WTC11 (cell line): ENCODE measurements at places on chromosomes 11 and 22. TPM values are rescaled to one million over a fixed set of nuclear protein-coding genes. Genes with fewer than 3 reads are reported as not detected.

GRCh38 chr11:113286509-113287497 lies 27.6 kb upstream of the TTC12 start:
- H3K36me3 ChIP-seq: no peaks in the 10 kb centered on the region
- DNase-seq: no peak
- H3K27me3 ChIP-seq: no peaks in the 10 kb centered on the region; the same call in 1 of the 2 replicates
- H3K27ac ChIP-seq: no peak overlapping the region
- H3K4me1 ChIP-seq: no peaks in the 10 kb centered on the region

DNA sequence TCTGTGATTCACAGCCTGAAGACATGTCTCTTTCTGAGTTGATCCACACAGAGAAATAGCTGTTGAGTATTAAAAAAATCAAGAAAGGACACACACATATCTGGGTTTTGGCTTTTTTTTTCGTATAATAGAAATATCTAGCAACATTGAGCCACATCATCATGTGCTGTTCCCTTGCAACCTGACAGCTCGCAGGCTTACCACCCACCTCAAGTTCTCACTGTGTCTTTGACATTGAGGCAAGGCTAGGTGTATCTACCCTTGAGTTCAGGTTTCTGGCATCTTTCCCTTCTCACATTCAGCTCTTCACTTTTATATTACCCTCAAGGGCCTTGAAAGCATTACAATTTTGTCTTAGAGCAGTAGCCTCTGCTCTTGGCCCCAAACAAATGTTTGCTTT lies 490.3 kb upstream of the KIRREL3 start:
- DNase-seq: no peak
- no peak overlapping the region for H3K4me3 ChIP-seq
- H3K4me1 ChIP-seq: no peaks in the 10 kb centered on the region
- peaks cover 16% of the 10 kb centered on the region for H3K36me3 ChIP-seq

GRCh38 chr11:134679592-134679991 lies 267.6 kb upstream of the B3GAT1 start:
- H3K4me1 ChIP-seq: no peaks in the 10 kb centered on the region
- H3K36me3 ChIP-seq: no peaks in the 10 kb centered on the region
- H3K4me3 ChIP-seq: no peak overlapping the region
- DNase-seq: no peak
- H3K27ac ChIP-seq: no peak overlapping the region
- H3K27me3 ChIP-seq: no peaks in the 10 kb centered on the region

- no peak overlapping the region for H3K27ac ChIP-seq
- no peaks in the 10 kb centered on the region for H3K36me3 ChIP-seq
- no peak overlapping the region for H3K4me3 ChIP-seq
- H3K4me1 ChIP-seq: peaks cover 31% of the 10 kb centered on the region
- H3K27me3 ChIP-seq: no peaks in the 10 kb centered on the region
Observed at GRCh38 chr11:116033931-116034553, 529.8 kb upstream of the CADM1 start.

DNA sequence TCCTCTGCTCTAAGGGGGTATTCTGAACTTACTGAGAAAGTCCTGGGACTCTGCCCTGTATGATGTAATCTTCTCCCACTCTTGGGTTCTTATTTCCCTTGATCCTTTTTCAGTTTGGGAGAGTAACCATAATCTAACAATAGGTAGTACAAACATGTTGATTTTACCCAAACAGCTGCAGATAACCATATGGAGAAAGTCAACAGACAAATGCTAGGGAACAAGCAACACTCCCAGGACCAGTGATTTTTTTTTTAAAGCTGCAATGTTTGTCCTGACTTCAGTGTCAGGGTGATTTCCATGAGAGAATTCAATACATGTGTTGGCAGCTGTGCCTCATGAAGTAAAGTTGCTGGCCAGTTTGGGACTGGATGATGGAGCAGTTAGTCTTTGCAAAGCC lies 156.5 kb downstream of the FCHSD2 start:
- no peak for DNase-seq
- no peaks in the 10 kb centered on the region for H3K36me3 ChIP-seq
- no peak overlapping the region for H3K27ac ChIP-seq
- H3K27me3 ChIP-seq: no peaks in the 10 kb centered on the region

GRCh38 chr22:21682385-21683175 lies 16.8 kb downstream of the PPIL2 start:
- no peaks in the 10 kb centered on the region for H3K4me1 ChIP-seq
- H3K4me3 ChIP-seq: no peak overlapping the region
- no peaks in the 10 kb centered on the region for H3K27me3 ChIP-seq
- H3K27ac ChIP-seq: 0 out of 2 replicates have a peak overlapping the region, but pooled peaks have one; percentile 27
- no peak for DNase-seq
- H3K36me3 ChIP-seq: peaks cover 27% of the 10 kb centered on the region

GRCh38 chr11:71165771-71166170 lies 86.6 kb downstream of the SHANK2 start:
- peaks cover 30% of the 10 kb centered on the region for H3K36me3 ChIP-seq
- H3K4me1 ChIP-seq: peaks cover 16% of the 10 kb centered on the region
- H3K4me3 ChIP-seq: no peak overlapping the region
- H3K27me3 ChIP-seq: no peaks in the 10 kb centered on the region

GRCh38 chr11:111312076-111312475 lies 13.7 kb downstream of the POU2AF3 start:
- H3K27ac ChIP-seq: no peak overlapping the region
- H3K4me1 ChIP-seq: 0 out of 2 replicates have a peak, but pooled peaks cover 2% of the 10 kb centered on the region
- H3K4me3 ChIP-seq: no peak overlapping the region
- H3K27me3 ChIP-seq: no peaks in the 10 kb centered on the region; the same call in 1 of the 2 replicates
- no peaks in the 10 kb centered on the region for H3K36me3 ChIP-seq

GRCh38 chr22:31944700-31945442 lies 536 bp downstream of the YWHAH start:
- peaks cover 10% of the 10 kb centered on the region for H3K4me1 ChIP-seq
- peaks cover 22% of the 10 kb centered on the region for H3K36me3 ChIP-seq
- H3K27ac ChIP-seq: no peak overlapping the region
- peaks cover 10% of the 10 kb centered on the region for H3K27me3 ChIP-seq
- peak; percentile 48 for DNase-seq

DNA sequence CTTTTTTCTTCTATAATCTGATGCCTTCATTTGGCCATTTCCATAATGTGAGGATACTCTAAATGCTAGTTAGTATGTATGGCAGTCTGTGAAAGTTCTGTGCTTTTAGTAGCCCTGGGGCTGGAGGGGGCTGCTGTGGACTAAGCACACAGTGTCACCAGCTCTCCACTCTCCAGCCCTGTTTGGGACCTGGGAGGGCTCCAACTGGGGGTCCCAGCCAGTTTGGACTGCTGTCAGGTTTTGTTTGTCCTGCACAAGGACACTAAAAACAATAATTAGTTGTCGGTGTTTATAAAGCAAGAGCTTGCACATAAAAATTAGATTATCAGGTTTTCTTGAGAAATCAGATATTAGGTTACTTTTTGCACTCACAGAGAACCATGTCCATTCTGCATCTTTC lies 103.1 kb downstream of the LDLRAD3 start:
- peaks cover 36% of the 10 kb centered on the region for H3K4me1 ChIP-seq
- no peaks in the 10 kb centered on the region for H3K27me3 ChIP-seq
- H3K4me3 ChIP-seq: no peak overlapping the region
- no peak overlapping the region for H3K27ac ChIP-seq
- no peak for DNase-seq

- no peaks in the 10 kb centered on the region; the same call in 1 of the 2 replicates for H3K27me3 ChIP-seq
- no peaks in the 10 kb centered on the region for H3K36me3 ChIP-seq
- no peak overlapping the region for H3K4me3 ChIP-seq
Observed at GRCh38 chr11:133723056-133723455, 122.3 kb downstream of the SPATA19 start.

DNA sequence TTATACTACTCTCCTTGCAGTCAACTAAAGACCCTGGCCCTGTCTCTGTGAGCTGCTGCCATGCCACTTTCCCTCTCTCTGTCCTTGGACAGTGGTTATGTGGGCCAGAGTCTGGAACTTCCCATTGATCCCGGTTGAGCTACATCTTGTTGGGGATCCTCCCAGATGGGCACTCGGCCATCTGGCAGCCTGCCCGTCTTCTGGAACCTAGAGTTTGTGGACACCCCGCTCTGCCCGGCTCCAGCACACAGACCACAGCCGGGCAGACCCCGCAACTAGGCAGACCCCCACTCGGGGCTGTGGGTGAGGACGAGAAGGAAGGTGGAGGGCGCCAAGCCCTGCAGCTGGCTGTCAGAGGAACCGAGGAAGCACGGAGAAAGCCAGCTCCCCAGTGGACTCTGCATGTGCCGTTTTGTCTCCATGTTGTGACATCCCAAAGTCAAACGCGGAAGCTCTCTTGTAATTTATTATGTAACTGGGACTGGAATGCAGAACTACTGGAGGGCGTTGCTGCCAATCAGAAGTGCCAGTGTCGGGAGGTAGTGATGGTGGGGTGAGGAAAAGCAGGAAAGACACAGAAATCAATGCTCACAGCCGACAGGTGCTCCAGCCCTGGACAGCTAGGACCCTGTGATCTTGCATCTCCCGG lies 207.7 kb downstream of the CEP164 start:
- H3K27ac ChIP-seq: no peak overlapping the region
- DNase-seq: no peak
- H3K4me3 ChIP-seq: no peak overlapping the region
- H3K4me1 ChIP-seq: peaks cover 14% of the 10 kb centered on the region
- no peaks in the 10 kb centered on the region for H3K36me3 ChIP-seq

- H3K27me3 ChIP-seq: no peaks in the 10 kb centered on the region; the same call in none of the 2 replicates
- H3K4me1 ChIP-seq: peaks cover 6% of the 10 kb centered on the region
- H3K27ac ChIP-seq: no peak overlapping the region
- H3K36me3 ChIP-seq: no peaks in the 10 kb centered on the region
Observed at GRCh38 chr22:48101704-48102103, 1339.3 kb downstream of the TBC1D22A start.

DNA sequence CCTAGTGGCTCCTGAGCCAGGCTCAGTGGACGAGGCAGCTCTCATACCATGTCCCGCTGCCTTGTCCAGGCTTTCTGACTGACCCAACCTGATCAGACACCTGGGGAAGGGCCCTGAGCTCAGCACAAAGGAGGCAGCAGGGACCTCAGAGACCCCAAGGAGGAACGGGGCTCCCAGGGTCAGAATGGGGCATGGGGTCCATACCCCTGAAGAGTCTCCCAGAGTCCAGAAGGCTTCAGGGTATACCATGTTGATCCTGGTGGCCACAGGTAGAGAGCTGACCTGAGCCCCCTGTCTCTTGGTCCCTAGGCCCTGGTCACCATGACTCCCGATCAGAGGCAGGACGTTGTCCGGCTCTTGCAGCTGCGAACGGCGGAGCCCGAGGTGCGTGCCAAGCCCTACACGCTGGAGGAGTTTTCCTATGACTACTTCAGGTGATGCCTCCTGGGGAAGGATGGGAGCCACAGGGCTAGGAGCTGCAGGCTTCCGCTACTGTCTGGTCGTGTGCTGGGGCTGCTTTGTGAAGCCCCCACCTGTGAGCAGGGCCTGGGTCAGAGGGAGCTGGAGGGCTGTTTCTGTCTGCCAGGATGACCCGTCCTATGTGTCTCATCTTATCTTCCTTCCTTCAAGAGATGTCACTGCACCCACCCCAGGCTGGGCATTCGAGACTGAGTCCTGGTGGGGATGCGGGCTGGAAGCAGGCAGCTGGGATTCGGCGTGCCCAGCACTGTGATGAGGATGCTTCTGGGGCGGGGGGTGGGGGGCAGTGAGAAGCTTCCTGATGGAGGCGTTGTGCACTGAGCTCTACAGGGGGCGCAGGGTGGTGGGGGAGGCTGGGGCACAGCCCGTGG lies 74.2 kb downstream of the MYO7A start:
- H3K27me3 ChIP-seq: no peaks in the 10 kb centered on the region
- H3K4me3 ChIP-seq: no peak overlapping the region
- H3K4me1 ChIP-seq: peaks cover 4% of the 10 kb centered on the region; the same call in 1 of the 2 replicates

DNA sequence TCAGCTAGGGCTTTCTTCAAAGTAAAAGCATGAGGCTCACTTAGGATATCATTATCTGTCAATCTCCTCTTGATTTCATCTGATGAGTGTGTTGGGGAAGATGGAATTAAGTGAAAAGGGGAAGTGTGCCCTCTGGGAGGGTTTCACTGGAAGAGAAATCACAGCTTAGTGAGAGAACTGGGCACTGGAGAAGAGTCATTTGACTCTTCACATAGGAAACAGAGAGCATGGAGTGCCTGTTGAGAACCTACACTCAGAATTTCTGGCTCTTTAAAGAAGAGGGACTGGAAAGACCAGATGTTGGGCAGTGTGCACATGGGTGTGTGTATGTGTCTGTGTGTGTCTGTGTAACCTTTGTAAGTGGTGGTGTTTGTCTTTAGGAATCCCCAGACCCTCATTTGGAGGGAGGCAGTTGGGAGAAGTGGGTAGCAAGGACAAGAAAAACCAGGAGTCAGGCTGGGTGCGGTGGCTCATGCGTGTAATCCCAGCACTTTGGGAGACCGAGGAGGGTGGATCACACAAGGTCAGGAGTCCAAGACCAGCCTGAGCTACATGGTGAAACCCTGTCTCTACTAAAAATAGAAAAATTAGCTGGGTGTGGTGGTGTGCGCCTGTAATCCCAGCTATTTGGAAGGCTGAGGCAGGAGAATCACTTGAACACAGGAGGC lies 10.0 kb downstream of the STX3 start:
- H3K27me3 ChIP-seq: no peaks in the 10 kb centered on the region
- peak overlapping the region; percentile 43 for H3K27ac ChIP-seq
- H3K36me3 ChIP-seq: peaks cover 11% of the 10 kb centered on the region

DNA sequence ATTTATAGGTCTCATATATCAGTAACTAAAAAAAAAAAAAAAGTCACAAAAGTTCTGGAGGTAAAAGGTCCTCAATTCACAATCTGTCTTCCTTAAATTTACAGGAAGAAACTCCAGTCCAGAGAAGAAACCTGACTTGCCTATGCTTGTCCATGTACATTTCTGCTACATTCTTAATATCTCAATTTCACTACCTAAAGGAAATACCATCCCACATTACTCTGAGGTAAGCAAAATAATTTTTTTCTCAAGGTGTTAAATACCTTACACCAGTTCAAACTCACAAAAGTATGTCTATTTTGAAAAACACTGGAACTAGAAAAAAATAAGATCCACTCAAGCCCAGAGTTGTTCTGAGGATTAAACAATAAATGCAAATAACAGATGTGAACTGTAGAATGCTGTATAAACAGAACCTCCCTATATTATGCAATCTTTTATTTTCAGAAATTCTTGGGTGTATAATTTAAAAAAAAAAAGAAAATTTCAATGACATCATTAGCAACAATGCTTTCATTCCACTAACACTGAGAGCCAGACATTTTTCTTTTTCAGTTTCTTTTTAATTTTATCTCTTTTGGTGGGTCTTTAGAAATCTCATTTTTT lies 49.9 kb upstream of the GDPD4 start:
- no peaks in the 10 kb centered on the region for H3K27me3 ChIP-seq
- no peak overlapping the region for H3K27ac ChIP-seq
- no peak for DNase-seq
- H3K36me3 ChIP-seq: peaks cover 26% of the 10 kb centered on the region
- no peaks in the 10 kb centered on the region for H3K4me1 ChIP-seq

IL17REL gene
- total RNA-seq: 0.23 to 0.34 TPM (median 0.24 TPM) in 3 replicates

MMP10 gene
- not detected in 3 replicates for total RNA-seq

SNX32 gene
- total RNA-seq: 2.2 to 3.4 TPM (median 2.9 TPM) in 3 replicates

SHISAL1 gene
- total RNA-seq: 1.8 to 2.7 TPM (median 1.8 TPM) in 3 replicates

GGTLC2 gene
- total RNA-seq: not detected in 3 replicates

MYBPC3 gene
- total RNA-seq: 0.07 TPM in 2 of 3 replicates, not detected in the other

DCDC1 gene
- 0.22 to 0.25 TPM (median 0.25 TPM) in 3 replicates for total RNA-seq

OR4C46 gene
- not detected in 3 replicates for total RNA-seq

PANX3 gene
- total RNA-seq: not detected in 3 replicates

C11orf65 gene
- 0.83 to 1.1 TPM (median 0.85 TPM) in 3 replicates for total RNA-seq

PRR33 gene
- total RNA-seq: not detected in 3 replicates
